ENCODE measurements at places on chromosomes 12 and 14.

- DNase-seq = no peak
Measured at GRCh38 chr12:95380997-95381786, 92.8 kb upstream of the METAP2 start.

GRCh38 chr14:95227279-95227860 lies 70.0 kb upstream of the DICER1 start:
- no peak for DNase-seq

DNA sequence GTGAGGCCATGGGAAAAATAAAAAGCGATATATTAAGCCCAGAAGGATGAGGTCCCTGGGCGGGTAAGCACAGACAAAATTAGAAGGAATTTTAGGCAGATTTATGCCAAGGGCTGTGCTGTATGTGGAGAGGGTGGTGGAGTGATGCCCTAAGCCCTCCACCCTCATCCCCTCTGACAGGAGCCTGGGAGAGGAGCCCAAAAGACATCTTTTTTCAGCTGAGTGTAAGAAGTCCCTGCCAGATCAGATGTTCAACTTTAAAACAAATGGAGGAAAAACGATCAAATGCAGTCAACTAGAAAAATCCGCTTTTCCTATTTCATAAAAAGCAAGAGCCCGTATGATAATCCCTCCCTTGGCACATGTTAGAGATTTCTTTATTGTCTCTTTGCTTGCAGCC lies 47.7 kb upstream of the NRXN3 start:
- DNase-seq = no peak

DNA sequence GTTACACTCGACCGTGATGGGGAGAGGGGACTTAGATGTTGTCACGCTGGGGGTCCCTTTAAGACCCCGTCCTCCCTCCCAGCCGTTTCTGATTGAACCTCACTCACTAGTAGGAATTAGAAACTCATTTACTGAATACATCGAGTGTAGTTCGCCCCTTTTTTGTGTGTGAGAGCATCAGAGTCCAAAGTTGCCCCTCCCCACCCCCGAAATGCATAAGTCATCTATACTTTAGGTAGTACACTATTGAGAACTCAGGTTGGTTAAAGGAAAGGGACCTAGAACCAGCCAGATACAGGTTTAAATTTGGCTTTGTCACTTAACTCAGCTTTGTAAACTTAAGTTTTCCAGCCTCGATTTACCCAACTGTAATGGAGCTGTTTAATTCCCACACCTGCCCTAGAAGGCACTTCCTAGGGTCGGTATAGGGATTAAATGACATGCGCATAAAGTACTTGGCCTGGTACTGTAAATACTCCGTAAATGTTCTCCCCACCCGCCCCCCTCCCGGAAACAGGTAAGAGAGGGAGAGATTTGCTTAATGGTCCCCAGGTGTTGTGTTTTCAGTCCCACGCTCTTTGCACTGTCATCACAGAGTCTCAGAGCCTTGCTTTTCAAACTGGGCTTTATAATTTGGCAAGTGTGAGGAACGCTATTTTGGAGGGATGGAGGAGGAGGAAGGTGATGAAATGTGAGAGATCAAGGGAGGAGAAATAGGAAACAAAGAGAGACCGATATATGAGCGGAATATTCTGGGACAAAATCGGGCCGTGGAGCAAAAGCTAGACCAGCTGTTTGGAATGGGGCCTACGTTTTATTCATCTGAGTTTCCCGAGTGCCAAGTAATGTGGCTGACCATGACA lies 897 bp downstream of the SUDS3 start:
- DNase-seq = no peak

- DNase-seq = no peak
Measured at GRCh38 chr14:89565607-89566006, 148.6 kb upstream of the FOXN3 start.
